RWPE1 (cell line): ENCODE measurements at places on chromosomes 11 and 22.

DNA sequence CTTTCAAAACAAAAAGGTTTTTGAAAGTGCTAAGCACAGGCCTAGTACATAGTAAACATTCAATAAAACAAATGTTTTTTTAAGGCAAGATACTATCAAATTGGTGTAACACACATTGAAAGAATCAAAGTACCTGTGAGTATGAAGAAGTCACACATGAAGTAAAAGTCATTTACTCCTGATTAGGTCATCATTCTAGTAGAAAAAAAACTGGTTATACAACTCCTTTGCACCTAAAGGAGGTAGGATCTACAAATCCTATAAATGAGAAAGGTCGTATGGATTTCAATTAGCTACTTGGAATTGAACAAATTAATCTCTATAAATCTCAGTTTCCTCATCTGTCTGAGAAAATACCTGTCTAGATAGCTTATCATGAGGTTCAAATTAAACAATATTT is 80.8 kb downstream of the SIK3 start:
- no peak for DNase-seq

DNA sequence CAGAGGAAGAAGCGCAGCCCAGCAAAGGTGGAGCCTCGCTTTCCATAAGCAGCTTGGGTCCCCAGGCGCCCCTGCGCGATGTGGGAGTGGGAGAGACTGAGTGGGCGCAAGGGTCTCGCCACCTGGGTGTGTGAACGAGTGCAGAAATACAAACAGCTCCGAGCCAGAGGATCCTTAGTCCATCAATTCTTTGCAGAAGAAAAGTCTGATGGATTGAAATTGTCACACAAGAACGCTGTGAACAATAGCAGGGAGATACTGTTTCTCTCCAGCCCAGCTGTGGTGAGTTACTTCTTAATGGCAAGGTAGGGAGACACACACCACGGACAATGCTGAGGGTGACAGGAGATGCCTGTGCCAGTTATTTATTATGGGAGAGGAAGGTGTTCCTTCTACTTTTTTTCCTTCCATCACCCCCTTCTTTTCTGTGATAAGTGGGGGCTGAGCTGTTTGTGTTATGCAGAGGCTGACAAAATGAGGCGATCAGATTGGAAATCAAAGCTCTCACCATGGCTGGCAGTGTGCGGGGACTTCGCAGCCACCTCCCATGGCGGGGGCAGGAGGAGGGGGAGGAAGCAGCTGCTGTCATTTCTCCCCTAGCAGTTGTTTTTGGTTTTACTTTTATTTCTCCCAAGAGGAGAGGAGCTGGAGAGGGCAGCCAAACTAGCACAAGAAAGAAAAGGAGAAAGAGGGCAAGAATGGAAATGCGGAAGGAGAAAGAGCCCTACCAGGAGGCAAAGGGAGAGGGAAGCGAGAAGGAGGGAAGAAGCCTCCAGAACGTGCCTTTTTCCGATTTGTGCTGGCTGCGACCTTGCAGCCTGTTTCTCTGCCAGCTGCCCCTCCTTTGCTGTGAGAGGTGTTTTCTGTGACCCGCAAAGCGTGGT is 755.8 kb downstream of the NTM start:
- no peak for DNase-seq

DNA sequence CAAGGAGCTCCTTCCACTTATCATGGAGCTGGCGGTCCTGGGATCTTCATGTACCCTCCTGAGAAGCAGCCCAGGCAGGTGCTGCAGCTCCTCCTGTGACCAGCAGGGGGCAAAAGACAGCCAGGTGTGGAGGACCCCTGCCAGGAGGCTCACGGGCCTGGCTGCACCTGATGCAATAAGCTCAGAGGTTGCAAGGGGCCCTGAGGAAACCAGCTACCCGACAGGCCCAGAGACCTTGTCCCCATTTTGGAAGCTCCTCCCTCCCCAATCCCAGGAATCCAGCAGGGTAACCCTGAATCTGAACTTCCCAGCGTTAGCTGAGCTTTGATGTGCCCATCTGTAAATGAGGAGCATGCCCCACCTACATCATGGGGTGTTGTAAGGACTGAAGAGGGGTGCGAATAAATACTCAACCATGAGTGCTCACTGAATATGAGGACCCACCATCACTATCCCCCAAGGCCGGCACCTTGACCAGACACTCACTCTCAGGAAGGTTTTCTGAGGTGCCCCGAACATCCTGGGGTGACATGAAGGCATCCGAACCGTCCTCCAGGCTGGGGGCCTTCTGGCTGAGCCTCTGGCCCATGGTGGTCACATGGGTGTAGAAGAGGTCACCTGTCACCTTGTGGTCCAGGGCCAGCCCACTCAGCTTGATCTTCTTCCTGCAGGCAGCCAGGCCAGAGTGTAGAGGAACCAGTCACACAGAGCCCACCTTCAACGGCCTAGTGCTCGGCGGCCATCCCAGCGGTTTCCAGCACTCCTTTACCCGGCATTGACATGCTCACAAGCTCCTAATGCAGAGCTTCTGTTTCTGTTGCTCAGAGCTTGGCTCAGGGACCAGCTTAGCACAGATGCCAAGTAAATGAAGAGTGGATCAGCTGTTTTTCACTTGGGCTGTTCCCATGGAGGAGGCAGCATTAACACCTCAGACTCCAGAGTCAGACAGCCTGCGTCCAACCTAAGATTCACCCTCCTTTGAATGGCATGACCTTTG is 21.7 kb downstream of the SLC43A1 start:
- peak; percentile 60 for DNase-seq

GRCh38 chr11:77171885-77172665 is 44.0 kb downstream of the MYO7A start:
- no peak for DNase-seq

GRCh38 chr11:64101461-64101860 is 64.5 kb downstream of the MACROD1 start:
- DNase-seq = no peak

GRCh38 chr11:131185915-131186314 is 184.5 kb upstream of the NTM start:
- no peak for DNase-seq

GRCh38 chr11:101264306-101264705 is 134.7 kb upstream of the PGR start:
- DNase-seq = no peak

DNA sequence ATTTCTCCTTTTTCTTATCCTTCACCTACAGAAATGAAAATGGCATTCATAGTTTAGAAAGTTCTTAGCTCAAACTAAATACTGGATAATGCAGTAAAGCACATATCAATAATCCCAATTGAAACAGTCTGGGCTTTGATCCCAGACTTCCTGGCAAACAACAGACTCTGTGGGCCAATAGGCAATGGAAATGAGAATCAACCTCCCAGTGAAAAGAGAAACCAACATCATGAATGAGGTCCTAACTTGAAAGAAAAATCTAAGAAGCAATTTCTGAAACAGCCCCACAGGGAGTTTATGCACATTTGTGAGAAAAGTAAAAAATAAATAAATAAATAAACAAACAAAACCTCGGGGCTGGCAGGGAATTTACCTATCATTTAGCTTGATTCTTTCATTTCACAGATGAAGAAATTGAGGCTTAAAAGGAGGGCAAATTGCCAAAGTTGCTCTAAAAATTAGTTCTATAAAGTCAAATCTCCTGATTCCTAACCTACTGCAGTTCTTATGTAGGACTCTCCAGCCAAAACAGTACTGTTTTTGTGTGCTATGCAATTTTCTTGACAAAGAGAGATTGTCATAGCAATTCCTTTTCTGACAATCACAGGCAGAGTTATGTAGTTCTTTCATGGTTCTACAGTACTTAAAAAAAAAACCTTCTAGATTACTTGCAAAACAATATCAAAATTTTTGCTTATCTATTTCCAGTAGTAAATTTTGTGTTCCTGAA is 265.8 kb downstream of the GRM5 start:
- DNase-seq = no peak

DNA sequence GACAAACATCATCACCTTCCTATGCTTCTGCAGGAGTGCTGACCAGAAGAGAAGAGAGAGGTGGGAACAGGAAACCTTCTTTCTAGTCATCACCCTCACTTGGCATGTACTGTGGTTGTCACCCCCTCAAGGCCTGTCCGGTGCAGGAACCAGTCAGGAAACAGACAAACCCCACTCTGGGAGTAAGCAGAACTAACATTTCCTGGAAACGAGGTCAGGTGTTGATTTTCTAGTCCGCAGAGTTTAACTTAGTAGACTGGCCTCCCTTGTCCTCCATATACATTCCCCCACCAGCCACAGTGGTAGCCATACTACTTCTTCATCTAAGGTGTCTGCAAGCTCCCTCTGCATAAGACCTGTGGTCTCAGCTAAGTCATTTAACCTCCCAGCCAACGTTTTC is 80.7 kb upstream of the NCAM1 start:
- DNase-seq = no peak

DNA sequence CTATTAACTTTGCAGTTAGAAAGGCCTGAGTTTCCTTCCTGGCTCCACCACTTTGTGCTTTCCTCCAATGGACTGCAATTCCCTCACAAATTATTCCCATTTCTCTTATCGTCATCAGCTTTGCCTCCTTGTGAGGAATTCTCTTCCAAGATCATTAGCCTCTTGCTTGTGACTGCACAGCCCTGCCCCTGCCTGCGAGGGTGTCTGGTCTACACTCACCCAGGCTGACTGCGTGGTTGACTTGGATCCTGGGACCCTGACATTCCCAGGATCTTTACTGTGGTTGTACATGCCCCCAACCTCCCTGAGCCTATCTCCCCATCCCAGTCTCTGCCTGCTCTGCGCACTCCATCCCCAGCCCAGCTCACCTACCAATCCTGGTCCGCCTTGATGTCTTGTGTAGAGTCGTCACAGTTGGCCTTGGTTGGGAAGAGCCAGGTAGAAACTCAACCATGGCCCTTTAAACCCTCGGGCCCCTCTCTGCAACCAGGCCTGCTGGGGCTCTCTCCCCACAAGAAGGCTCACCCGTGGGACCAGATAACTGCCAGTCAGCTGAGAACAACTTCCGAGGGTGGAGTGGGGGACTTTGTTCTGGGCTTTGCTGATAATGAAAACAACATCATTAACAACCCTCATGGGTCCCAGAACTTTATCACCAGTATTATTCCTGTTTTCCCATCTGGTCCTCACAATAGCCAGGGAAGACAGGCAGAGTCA is at the start of gene OR2AT4:
Gene OR2AT4, minus strand, starts transcription at position 421 of the 717 bp plus-strand sequence.
- DNase-seq = no peak

GRCh38 chr22:20551805-20552442 is 44.5 kb downstream of the MED15 start:
- DNase-seq = no peak

DNA sequence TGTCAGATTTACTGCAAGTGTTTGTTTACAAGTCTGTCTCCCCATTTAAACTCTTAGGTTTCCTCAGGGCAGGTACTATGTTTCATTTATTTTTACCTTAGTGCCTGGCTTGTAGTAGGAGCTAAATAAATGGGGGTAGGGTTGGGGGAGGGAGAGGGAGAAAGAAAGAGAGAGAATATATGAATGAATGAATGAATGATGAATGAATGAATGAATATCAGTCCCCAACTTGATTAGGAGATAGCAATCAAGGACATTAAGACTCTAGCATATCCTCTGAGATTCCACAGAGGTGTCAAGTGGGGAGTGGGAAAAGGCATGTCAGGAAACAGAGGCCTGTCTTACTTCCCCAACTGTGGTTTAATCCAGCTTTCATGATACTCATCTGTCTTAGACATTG is 83.2 kb downstream of the ME3 start:
- no peak for DNase-seq

- no peak for DNase-seq
Measured at GRCh38 chr22:43711681-43712080, 100.4 kb downstream of the EFCAB6 start.

GRCh38 chr11:27456140-27456794 is 16.3 kb downstream of the LGR4 start:
- no peak for DNase-seq

GRCh38 chr22:43142880-43143562 is at the start of gene MCAT:
Gene MCAT, minus strand, starts transcription at chr22:43143398. Its CDS starts 50 bp downstream, at chr22:43143348.
- peak; percentile 54 for DNase-seq

GRCh38 chr11:5940748-5941147 is 1.3 kb upstream of the OR56A3 start:
- DNase-seq = no peak

GRCh38 chr11:88709567-88709966 is 356.2 kb downstream of the GRM5 start:
- peak; percentile 6 for DNase-seq

GRCh38 chr11:12105471-12105870 is 4.9 kb upstream of the MICAL2 start:
- DNase-seq = no peak

DNA sequence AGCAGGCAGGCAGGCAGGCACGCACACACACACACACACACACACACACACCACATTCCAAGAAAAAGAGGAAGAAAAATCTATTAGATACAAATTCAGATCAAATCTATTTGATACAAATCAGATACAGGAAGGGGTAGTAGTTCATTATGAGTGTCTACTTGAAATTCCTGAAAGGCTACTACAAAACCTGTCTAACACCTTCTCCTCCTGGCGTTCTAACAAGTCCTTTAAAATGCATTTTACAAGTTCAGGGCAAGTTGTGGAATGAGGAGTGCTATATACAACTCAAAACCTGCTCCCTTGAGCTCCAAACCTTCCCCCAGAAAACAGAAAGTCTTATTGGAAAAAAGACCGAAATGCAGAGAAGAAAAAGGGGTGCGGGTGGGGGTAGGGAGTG is 476 bp downstream of the ARHGAP32 start:
- peak; percentile 36 for DNase-seq

- DNase-seq = no peak
Measured at GRCh38 chr22:28282405-28283067, 363.5 kb upstream of the PITPNB start.

DNA sequence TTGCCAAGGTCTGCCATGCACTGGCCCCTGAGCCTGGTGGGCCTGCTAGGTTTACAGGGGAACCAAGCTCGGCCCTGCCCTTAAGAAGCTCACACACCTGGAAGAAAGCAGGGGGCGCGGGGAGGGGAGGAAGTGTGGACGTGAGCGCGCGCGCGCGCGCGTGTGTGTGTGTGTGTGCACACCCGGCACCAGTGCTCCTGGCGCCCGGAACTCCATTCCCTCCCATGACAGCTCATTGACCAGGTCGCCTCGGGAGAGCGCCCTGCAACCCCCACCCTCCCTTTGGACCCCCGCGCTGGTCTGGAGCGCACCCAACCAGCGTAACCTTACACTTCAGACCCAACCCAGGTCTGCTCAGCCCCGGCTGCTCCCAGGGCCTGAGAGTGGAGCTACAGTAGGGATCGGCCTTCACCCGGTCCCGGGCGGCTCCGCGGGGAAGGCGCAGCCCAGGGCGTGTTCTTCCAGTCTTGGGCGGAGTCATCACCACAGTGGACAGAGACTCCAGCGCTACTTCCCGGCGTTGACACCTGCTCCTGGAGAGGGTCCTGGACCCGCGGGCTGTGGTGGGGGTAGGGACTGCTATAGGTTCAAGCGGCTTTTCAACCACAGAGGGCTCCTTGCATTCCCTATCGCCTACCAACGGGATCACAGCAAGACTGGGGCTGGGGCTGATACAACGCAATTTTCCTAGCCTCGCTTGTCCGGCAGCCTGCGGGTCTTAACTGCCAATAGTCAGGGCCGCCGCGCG is 1.5 kb downstream of the GALNT18 start:
- DNase-seq = peak; percentile 51
